ENCODE measurements at places on chromosomes 1 and 21.

DNA sequence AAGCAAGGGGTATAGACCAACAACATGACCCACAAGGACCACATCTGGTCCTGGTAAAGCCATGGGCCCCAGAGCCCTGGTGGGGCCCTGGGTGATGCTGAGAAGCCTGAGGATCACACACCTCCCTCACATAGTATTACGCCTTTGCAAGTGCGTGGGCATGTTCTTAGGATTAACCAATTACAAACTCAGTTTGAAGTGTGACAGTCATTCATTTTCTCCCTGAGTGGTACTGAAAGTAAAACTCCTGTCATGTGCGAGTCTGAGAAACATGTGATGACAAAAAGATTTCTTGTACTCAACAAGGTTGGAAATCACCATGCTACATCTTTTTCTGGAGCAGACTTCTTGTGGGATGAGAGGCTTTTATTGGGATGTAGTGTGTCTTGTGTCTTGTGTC lies 315.3 kb upstream of the DUSP10 start:
- DNase-seq, result no peak

GRCh38 chr1:214943054-214943453 lies 139.5 kb upstream of the KCNK2 start:
- DNase-seq, result no peak

DNA sequence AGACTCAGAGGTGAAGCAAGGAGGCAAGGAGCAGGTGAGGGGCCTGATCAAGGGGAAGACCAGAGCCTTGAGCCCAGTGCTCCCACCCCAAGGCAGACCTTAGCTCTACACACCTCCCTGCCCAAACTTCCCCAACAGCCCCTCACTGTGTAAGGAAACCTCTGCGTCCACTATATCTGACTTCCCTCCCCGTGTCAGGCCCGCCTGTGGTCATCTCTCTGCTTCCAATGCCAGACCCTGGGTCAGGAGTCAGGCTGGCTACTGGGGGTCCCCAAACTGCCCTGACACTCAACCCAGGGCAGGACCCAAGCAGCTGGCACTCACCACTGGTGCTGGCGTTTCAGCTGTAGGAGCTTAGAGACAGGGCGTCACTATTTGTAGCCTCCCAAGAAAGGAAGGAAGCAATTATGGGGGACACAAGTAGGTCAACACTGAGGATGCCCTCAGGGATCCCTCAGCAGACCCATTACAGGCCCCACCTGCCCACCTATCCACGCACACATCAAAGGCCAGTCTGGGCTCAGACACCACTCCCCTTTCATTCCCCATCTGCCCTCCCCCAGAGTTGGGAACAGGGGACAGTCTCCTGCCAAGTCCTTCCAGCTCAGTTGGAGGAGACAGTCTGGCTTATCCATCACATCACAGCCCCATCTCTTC lies 811 bp upstream of the S100A3 start:
- DNase-seq, result no peak

- no peak for DNase-seq
Measured at GRCh38 chr1:23957096-23957495, 2.5 kb upstream of the PNRC2 start.

GRCh38 chr1:202133001-202133400 lies 10.3 kb downstream of the GPR37L1 start:
- peak; percentile 35 for DNase-seq

- DNase-seq, result no peak
Measured at GRCh38 chr1:186454981-186455380, 5.9 kb downstream of the PDC start.

GRCh38 chr1:15958793-15959192 lies 17.1 kb downstream of the ZBTB17 start:
- no peak for DNase-seq

GRCh38 chr1:88266051-88266450 lies 418.0 kb upstream of the PKN2 start:
- DNase-seq, result no peak

DNA sequence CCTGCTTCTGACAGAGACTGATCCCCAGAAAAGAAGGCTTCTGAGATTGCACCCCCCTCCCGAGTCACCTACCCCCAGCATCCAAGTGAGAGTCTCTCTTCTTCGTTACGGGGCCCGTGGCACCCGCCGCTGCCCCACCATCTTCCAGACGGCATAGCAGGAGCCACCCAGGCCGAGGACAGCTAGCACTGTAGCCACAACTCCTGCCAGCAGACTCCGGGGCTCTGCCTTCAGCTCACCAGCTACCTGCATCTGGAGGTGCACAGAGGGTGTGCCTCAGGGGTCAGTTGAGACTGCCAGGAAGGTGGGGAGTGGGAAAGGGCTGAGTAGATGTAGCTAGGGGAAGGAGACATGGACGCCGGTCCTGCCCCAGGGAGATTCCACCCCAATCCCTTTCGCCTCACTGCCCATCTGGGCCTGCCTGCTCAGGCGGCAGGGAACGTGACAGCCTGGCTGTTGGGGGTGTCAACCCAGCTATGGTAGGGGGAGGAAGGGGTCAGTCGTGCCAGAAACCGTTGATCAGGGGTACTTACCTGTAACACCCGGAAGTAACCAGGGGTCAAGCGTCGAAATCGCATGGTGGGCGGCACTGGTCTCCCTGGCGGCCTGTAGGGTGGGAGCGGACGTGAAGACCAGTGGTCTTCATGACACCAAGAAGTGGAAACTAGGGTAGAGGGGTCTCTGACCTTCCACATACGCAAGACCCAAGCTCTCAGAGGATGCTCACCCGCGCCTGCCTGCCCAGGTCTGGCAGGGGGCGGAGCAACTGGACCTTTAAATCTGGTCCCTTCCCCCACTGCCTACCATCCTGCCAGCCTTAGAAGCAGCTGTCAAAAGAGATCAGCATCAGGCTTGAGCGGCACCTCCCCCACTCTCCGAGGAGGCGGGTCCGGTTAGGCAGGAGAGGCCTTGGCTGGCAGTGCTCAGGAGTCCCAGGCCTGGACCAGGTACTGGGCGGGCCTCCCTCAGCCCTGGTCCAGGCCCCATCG lies at the start of gene ZNF593OS:
TSS of gene ZNF593OS (minus strand) at position 749 of the 989 bp plus-strand sequence. CDS start at position 578, 171 bp downstream.
- peak; percentile 85 for DNase-seq

DNA sequence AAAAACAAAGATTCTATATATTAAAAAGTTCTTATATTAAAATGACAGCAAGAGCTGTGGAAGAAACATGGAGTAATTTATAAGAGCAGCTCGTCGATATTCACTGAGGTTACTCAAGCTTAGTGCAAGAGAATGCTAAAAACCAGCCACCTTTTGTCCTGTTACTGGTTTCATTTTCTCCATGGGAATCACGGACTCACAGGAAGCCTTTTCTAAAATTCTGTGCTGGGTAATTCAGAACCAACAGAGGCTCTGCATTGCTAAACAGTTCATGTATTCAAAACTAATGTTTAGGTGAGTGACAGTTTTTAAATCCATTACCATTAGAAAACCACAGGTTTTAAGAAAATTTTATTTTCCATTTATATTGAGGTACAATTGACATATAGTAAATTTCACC lies 147.8 kb upstream of the MAP1LC3C start:
- no peak for DNase-seq

DNA sequence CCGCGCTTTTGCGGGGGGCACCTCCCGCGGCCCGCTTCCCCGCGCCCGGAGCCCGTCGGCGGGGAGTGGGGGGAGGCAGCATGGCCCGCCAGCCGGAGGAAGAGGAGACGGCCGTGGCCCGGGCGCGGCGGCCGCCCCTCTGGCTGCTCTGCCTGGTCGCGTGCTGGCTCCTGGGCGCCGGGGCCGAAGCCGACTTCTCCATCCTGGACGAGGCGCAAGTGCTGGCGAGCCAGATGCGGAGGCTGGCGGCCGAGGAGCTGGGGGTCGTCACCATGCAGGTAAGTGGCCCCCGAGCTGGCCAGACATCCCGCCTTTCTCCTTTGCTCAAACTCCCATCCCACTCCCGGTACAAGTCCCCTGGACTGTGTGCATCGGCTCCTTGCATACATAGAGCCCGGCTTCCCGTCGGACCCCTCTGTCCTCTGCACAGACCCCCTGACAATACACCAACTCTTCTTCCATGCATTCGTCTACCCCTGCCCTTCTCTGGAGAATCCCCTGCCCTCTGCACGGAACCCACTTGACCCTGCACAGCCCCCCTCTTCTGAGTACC lies 812 bp downstream of the CACHD1 start:
- DNase-seq, result peak; percentile 6

GRCh38 chr1:153220606-153221303 lies 3.4 kb downstream of the PRR9 start:
- no peak for DNase-seq

DNA sequence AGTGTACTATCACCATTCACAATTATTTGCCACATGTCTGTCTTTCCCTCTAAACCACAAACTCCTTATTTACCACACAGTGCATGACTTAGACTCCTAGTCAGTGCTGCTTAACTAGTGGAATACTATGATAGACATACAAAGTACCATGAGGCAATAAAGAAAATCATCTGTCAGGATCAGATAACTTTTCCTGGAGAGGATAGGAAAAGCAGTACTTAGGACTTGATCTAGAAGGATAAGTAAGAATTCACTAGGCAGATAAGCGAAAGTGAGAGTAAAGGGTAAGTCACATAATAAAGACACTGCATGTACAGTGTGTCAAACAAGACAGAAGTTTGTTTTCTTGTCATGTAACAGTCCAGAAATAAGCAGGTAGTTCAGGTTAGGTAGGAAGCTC lies 21.2 kb upstream of the TSPAN1 start:
- no peak for DNase-seq

- DNase-seq, result no peak
Measured at GRCh38 chr1:29395736-29396437, 159.6 kb downstream of the PTPRU start.
